CD4-positive, alpha-beta T cell (primary cell): ENCODE measurements at places on chromosomes 5 and 9. TPM values are rescaled to one million over a fixed set of nuclear protein-coding genes. Genes with fewer than 3 reads are reported as not detected.

GRCh38 chr9:126592461-126592860, 21.3 kb upstream of the LMX1B start:
- peaks cover 43% of the 10 kb centered on the region for H3K27me3 ChIP-seq
- H3K36me3 ChIP-seq: no peaks in the 10 kb centered on the region
- no peak overlapping the region for H3K4me3 ChIP-seq

- H3K27me3 ChIP-seq: peaks cover 71% of the 10 kb centered on the region
- no peak for DNase-seq
- no peak overlapping the region for H3K4me3 ChIP-seq
- peaks cover 32% of the 10 kb centered on the region for H3K4me1 ChIP-seq
- no peaks in the 10 kb centered on the region for H3K36me3 ChIP-seq
- H3K27ac ChIP-seq: no peak overlapping the region
Measured at GRCh38 chr9:137297966-137298365, 4.1 kb downstream of the NRARP start.

DNA sequence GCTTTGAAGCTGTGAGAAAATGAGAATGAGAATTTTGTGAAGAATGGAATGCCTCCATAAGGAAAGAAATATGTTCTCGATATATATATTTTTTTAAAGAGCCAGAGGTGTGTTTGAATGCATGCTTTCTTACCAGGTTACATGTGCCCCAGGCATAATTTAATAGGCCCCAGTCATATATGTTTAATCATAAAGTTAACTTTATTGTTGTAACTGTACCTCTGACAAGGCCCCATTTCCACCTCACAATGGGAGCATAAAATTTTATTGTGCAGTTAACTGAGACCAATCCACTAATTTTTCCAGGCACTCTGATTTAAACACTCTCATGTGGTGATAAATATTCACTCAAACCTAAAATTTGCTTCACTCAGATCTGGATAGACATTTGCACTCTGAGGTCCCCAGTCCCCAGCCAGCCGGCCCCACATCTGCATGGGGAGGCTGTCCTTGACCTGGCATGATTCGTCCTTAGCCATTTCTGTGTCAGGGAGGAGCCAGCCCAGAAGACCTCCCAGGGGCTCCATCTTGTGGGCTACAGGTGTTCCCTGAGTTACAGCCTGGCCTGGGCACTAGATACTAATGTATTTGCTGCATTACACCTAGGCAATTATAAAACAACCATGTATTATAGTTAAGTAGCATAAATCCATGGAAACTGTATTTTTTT, 245.8 kb downstream of the MTRR start:
- no peaks in the 10 kb centered on the region for H3K36me3 ChIP-seq
- no peak overlapping the region for H3K27ac ChIP-seq
- H3K4me3 ChIP-seq: no peak overlapping the region
- DNase-seq: no peak
- H3K27me3 ChIP-seq: no peaks in the 10 kb centered on the region
- H3K4me1 ChIP-seq: no peaks in the 10 kb centered on the region

BTNL8 gene
- total RNA-seq: not detected

DNA sequence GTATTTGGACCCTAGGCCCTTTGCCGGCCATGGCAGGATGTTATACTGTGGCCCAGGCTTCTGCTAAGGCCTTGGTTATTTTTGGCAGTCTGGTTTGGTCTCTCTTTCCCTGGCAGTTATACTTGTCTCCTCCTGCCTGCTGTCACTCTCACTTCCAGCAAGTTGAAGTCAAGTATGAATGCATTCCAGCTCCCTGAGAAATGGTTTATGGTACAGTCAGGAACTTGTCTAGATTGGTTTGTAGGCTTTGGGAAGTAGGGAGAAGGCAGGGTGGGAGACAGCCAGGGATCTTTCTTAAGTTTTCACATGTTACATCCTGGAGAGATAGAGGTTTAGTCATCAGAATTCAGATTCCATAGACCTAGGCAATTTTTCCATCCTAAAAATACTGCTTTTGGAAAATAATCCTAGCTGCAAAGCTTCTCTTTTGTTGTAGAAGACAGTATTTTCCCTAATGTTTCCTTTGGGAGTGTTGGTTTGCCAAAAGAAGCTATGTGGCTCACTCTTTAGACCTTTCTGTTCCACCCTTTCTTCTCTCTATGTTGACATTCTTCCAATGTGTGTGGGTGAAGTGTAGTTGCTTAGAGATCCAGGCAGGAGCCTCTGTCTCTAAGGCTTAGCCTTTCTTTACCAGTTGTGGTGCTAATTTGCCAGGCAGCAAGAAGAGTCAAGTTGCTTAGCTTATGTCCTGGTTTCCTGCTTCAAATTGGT, 2.5 kb upstream of the KDM3B start:
- no peak overlapping the region for H3K4me3 ChIP-seq
- no peaks in the 10 kb centered on the region for H3K27me3 ChIP-seq
- peaks cover 23% of the 10 kb centered on the region for H3K36me3 ChIP-seq
- H3K4me1 ChIP-seq: peaks cover 17% of the 10 kb centered on the region

- H3K4me1 ChIP-seq: no peaks in the 10 kb centered on the region
- no peak overlapping the region for H3K27ac ChIP-seq
- H3K36me3 ChIP-seq: peaks cover 83% of the 10 kb centered on the region
- H3K4me3 ChIP-seq: no peak overlapping the region
- no peaks in the 10 kb centered on the region for H3K27me3 ChIP-seq
Measured at GRCh38 chr5:176499273-176499672, 37.9 kb downstream of the RNF44 start.

GRCh38 chr5:81971111-81971711, 612 bp upstream of the ATG10 start:
- peak; percentile 73 for DNase-seq
- H3K27ac ChIP-seq: peak overlapping the region; percentile 87
- H3K4me3 ChIP-seq: peak overlapping the region; percentile 90
- no peaks in the 10 kb centered on the region for H3K27me3 ChIP-seq
